Right ventricle myocardium inferior (tissue), 1 donor: ENCODE measurements at places on chromosomes 1 and 21. TPM values are rescaled to one million over a fixed set of nuclear protein-coding genes. Genes with fewer than 3 reads are reported as not detected.

DNA sequence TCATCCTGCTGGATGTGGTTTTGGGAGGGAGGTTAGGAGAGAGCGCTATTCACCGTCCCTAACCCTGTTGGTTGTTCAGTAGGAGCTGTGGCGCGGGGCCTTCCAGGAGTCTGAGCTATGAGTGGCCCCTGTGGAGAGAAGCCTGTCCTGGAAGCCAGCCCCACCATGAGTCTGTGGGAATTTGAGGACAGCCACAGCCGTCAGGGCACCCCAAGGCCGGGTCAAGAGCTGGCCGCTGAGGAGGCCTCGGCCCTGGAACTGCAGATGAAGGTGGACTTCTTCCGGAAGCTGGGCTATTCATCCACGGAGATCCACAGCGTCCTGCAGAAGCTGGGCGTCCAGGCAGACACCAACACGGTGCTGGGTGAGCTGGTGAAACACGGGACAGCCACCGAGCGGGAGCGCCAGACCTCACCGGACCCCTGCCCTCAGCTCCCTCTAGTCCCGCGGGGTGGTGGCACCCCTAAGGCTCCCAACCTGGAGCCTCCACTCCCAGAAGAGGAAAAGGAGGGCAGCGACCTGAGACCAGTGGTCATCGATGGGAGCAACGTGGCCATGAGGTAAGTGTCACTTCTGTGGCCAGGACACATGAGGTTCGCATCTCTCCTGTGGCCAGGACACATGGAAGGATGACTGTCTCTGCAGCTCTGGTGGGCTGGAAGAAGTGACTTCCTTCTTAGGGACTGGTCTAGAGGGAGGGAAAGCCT, 1.2 kb downstream of the ZC3H12A start:
- DNase-seq = no peak

The LAMC2 gene
- 3.8 TPM for total RNA-seq

DNA sequence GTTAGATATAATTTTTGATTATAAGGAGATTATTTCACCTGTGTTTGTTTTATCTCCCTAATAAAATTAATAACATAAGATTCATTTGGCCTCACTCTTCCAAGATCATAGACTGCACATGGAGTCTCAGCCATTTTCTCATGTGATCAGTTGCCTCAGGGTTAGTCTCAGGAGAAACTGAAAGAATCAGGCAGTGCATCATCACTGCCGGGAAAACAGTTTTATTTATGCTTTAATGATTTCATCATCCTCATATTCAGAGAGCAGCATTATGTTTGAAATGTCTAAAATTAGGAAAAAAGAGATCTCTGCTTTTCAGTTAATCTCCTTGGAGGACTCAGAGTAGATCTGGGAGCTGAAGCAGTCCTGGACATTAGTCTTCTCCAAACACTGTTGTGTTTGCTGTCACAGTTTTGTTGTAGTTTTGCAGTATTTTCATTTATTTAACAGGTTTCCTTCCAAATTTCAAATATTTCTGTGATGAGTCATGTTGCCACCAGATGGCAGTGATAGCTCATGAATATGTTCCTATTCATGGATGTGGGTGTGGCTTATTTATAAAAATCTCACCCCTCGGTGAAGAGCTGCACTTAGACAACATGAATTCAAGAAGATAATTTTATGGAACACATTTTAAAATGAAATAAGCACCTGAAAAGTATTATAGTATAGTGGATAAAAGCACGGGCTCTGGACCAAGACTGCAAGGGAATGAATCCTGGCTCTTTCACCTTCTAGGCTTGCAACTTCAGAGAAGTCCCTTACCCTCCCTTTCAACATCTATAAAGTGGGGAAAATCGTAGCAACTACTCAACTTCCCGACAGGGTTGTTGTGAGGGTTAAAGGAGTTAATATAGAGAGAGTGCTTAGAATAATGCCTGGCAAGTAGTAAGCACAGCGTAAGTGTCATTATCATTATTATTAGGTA, 31.2 kb downstream of the CHD1L start:
- DNase-seq = no peak

The SLAMF8 gene
- total RNA-seq = 1.6 TPM

GRCh38 chr1:83098791-83099190, 900.1 kb downstream of the TTLL7 start:
- no peak for DNase-seq

- no peak for DNase-seq
Measured at GRCh38 chr1:84433258-84434080, 35.2 kb downstream of the DNASE2B start.

- DNase-seq = no peak
Measured at GRCh38 chr1:173553312-173553711, 49.6 kb downstream of the SLC9C2 start.

- DNase-seq = no peak
Measured at GRCh38 chr1:69737527-69738185, 169.9 kb downstream of the LRRC7 start.

DNA sequence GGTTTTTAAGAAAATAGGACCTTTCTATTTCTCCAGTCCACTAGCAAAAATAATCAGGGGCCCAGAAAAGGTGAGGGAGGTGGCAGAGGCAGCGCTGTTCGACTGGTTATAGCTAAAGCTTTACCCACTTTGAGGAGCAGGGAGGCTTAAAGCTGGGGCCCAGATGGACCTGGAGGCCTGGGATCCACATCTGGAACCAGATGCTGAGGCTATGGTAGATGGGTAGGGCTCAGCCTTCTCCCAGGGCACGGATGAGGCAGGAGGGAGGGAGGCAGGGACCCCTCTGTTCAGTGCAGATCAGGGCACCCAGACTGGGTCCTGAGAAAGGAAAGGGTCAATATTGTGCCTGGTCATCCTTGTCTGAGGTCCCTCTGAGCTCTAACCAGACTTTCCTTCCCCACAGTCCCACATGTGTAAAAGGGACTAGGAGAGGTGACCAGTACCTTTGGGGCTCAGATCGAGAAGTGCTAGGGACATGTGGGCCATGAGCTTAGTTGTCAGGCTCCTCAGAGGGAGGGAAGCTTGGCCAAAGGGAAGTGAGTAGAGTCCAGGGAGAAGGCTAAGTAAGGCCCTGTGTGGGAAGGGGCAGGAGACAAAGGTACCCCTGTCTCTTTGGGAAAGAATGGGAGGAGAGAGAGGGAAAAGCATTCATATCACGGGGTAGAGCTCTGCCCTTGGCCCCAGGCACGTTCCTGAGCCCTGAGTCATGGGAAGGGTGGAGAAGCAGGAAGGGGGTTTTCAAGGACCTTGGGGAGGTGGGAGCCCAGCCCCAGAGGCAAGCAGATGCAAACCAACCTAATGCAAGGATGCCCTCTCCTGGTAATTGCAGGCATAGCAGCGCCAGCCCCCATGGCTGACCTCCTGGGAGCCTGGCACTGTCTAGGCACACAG, 15.4 kb downstream of the LMNA start:
- peak; percentile 87 for DNase-seq

The MAN1A2 gene
- 24.6 TPM for total RNA-seq

The YBX1 gene
- 856 TPM for total RNA-seq

GRCh38 chr1:3197781-3198316, 128.8 kb downstream of the PRDM16 start:
- no peak for DNase-seq

The LCE2B gene
- total RNA-seq = not detected

The LRRC71 gene
- not detected for total RNA-seq

The PPM1J gene
- total RNA-seq = 5.3 TPM

DNA sequence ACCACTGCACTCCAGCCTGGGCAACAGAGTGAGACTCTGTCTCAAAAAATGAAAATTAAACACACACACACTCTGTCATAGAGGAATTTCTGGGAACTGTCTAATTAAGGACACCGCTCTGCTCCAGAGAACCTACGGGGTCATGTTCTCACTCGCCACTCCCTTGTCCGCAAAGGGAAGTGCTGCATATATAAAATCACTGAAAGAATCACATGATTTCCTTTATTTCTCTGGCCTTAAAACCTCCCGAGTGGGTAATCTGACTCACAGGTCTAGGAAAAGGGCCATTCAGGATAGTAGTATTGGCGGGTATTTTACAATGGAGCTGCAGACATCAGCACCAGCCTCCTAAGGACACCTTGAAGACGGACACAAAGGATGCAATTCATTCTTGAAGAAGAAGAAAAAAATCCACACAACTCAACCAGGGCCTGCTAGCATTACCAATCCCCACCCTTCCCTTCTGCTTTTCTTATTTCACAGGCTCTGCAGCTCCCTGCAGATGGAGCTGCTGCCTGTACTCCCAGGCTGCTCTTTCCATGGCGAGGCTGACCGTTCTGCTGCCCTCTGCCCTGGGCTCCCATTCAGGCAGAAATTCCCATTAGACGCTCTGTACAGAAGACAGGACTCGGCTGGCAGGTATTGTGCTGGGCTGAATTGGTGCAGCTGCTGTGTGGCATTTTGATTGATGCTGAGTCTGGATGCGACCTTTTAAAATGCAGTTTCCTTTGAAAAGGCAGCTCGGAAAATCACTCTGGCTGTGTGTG, 53.3 kb upstream of the FAM89A start:
- DNase-seq = no peak

The KIF14 gene
- total RNA-seq = 0.11 TPM

GRCh38 chr21:38599381-38599975, 101.2 kb upstream of the ERG start:
- DNase-seq = no peak

The VAMP4 gene
- 11.4 TPM for total RNA-seq

DNA sequence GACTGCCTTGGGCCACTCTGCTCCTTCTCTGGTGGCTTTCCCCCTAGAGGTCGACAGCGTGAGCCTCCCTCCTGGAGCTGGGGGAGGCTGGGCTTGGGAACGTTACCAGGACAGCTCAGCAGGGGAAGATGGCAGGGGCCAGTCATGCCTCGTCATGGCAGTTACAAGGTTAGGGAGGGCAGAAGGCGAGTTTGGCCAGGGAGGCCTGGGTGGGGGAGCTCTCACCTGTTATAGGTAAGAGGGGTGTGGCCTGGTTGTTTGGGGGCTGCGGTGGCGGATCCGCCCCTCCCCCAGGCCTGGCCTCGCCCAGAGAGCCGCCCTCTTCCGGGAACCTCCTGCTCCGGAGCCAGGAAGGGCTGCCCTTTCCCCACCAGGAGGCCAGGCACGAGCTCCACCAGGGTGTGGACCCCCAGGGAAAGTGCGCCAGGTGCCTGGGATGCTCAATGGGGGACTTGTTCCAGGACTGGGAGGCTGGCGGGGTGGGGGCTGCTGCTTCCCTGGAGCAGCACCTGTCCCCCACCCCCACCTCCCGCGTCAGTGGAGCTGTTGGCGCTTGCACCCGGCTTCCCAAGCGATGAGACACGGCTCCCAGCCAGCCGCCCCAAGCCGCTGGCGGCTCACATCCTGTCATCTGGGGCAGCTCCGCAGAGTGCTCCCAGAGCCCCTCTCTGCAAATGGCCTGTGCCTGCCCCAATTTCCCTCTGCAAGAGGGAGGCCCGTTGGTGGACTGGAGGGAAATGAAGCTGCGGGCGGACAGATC, 23.6 kb upstream of the PKP1 start:
- DNase-seq = no peak

- DNase-seq = no peak
Measured at GRCh38 chr1:231209531-231209930, 31.5 kb upstream of the GNPAT start.

DNA sequence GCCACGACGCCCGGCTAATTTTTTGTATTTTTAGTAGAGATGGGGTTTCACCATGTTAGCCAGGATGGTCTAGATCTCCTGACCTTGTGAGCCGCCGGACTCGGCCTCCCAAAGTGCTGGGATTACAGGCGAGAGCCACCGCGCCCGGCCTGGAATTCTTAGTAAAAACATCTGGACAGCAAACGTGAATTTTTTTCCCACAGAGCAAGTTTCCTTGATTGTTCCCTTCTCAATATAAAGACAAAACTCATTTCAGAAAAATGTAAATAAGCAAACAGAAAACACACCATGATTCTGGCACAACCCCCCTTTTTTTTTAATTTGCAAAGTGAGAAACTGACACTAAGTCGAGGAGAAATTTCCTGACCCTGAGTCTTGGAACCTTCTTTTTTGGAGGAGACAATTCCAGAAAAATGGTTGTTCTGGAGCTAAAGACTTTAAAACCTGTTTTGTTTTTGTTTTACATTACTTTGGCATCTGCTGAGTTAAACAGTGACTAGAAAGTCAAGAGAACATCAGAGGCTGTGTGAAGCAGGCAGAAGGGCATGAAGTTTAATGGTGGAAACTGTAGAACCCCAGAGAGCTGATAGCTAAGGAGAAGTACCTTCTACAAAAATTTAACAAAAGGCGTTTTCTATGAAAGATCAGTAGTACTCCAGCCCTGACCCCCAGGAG, 10.3 kb upstream of the HMGCS2 start:
- no peak for DNase-seq

The WNT2B gene
- total RNA-seq = 1.5 TPM

GRCh38 chr1:231407547-231408396, 14.3 kb downstream of the EGLN1 start:
- no peak for DNase-seq

The MRPS15 gene
- total RNA-seq = 114 TPM

GRCh38 chr21:27833298-27833697, 866.4 kb upstream of the ADAMTS5 start:
- DNase-seq = no peak

- peak; percentile 87 for DNase-seq
Measured at GRCh38 chr1:40818264-40818961, 34.8 kb downstream of the KCNQ4 start.

GRCh38 chr1:203557390-203557789, 63.4 kb downstream of the OPTC start:
- no peak for DNase-seq

- DNase-seq = no peak
Measured at GRCh38 chr1:3731583-3732433, 20.4 kb upstream of the CCDC27 start.

- DNase-seq = no peak
Measured at GRCh38 chr1:115669886-115670285, 28.1 kb downstream of the VANGL1 start.

DNA sequence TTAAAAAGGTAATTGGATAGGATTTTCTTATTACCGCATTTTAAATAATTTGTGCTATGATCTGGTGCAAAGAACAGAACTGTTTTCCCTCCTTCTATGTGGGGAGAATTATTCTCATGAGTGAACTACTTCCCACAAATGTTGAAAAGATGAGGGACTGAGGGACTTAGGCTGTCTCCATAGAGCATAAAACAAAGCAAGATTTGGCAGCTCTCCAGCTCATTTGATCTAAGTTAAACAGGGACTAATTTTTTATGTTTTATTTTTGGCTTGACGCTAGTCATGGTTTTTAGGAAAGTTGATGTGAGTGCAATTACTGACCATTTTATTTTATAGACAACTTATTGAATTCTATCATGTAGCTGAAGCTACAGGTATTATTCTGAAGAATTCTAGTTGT, 362.3 kb downstream of the HLX start:
- DNase-seq = no peak

The LAD1 gene
- total RNA-seq = 2.4 TPM
